ACHN (cell line): ENCODE measurements at places on chromosomes 1 and 21.

DNA sequence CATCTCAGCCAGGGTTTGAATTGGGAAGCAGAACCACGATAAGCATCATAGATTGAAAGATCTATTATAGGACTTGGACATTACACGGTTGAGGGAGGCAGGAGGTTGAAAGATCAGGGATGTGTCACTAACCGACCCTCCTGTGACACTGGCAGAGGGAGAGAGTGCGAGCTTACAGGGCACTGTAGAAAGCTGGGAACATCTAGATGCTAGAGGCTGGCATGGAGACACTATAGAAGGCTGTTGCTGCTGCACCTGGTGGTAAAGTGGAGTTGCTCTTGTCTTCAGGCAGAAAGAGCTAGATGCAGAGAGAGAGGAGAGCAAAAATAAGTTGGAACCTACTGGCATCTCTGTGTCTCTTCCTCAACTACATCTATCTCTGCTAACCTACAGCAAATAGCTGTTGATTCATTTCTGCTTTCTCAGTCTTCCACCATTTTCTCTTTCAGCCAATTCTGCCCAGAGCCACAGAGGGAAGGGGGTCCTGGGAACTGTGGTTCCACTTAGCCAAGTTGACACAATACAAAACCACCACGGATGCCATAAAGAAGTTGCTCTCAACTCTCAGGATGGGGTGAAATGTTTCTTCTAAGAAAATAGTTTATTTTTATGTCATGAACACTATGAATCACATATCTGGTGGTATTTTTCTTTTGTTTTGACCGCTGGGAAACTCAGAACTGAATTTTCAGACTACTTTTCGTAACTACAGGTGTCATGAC lies 155.9 kb downstream of the ZNF281 start:
- DNase-seq, result no peak

- no peak for DNase-seq
These were observed 670.7 kb upstream of the CXADR start for GRCh38 chr21:16841975-16842695.

GRCh38 chr1:168081373-168082007 lies 55.2 kb downstream of the GPR161 start:
- peak; percentile 83 for DNase-seq

- DNase-seq, result no peak
These were observed 383.3 kb downstream of the HHAT start for GRCh38 chr1:210711825-210712612.

GRCh38 chr1:63135174-63135512 lies 187.2 kb upstream of the FOXD3 start:
- no peak for DNase-seq

DNA sequence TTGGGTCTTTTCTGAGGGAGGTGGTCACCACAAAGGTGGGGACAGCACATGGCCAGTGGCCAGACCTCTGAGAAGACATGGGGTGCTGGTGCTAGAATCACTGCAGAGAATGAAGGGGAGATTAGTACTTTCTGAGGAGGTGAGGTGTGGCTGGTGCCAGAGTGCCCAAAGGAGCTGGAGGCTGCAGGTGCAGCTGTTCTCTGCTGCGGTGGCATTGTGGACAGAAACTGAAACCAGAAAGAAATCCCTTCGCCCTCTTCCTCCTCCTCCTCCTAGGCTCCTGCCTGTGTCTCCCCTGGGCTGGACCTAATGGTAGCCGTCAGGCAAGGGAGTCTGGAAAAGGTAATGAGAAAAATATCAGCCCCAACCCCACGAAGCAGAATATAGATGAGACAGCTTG lies 261.7 kb downstream of the TM2D1 start:
- no peak for DNase-seq

DNA sequence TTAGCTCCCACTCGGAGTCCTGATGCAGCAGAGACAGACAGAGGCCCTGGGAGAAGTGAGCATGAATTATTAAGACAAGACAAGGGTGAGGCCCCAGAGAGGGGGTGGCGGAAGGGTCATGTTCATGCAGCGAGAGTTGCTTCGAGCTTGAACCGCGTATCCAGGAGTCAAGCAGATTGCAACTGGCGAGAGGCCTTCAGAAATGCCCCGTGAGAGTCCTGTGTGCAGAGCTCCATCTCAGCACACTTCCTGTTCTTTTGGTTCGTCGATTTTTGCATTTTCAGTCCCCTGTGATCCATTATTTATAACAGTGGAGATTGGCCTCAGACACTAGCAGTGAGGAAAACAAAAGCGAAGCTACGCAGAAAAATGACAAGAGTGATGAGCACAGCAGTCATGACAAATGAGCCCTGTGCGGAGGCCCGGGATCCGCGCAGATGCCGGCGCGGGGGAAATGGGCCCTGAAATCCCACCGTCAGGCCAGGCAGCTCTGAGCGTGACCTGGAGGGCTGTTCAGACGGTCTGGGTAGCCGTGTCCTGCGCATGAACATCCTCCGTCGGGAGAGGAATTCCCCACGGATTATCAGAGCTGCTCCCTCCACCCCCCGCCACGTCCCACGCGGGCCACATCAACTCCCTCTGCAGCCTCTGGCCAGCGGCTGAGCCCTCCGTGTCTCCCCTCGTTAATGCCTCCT lies 15.0 kb downstream of the PDE9A start:
- no peak for DNase-seq

DNA sequence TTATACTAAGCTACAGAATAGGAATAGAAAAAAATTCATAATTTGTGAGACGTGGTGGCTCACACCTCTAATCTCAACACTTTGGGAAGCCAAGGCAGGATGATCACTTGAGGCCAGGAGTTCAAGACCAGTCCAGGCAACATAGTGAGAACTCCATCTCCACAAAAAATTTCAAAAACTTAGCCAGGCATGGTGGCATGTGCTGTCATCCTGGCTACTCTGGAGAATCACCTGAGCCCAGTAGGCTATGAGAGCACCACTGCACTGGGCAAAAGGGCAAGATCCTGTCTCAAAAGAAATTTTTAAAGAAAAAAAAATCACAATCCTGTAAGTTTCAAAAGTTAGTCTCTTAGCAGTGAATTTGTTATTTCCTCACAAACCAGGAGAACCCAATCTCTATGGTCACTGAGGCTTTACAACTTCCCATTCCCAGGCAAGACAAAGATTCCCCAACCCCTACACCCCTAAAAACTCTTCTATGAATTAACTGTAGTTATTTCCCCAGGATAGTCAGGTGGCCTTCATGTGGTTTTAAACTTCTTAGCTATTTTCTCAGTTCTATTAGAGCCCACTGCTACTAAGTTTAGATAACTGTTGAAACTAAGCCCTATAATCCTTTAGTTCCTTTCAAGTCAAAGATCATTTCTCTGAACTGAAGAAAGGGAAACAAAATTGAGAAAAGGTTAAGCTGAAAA lies 74.5 kb downstream of the FOXJ3 start:
- DNase-seq, result no peak

DNA sequence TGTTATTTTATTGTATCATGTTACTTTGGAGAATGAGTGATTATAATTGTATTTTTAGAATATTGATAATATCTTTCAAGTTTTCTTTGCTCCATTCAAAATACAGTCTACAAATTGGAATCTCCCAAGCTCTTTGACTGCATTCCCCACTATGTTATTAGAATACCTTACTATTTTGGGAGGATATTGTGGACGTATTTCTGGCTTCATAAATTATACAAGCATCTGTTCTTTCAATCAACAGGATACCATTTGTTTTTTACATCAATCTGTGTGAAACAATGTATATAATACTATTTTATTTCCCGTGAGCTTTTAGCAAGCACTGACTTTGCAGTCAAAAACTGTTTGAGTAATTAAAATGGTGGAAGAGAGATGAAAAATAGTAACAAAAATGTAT lies 226.5 kb downstream of the PTPRC start:
- no peak for DNase-seq

DNA sequence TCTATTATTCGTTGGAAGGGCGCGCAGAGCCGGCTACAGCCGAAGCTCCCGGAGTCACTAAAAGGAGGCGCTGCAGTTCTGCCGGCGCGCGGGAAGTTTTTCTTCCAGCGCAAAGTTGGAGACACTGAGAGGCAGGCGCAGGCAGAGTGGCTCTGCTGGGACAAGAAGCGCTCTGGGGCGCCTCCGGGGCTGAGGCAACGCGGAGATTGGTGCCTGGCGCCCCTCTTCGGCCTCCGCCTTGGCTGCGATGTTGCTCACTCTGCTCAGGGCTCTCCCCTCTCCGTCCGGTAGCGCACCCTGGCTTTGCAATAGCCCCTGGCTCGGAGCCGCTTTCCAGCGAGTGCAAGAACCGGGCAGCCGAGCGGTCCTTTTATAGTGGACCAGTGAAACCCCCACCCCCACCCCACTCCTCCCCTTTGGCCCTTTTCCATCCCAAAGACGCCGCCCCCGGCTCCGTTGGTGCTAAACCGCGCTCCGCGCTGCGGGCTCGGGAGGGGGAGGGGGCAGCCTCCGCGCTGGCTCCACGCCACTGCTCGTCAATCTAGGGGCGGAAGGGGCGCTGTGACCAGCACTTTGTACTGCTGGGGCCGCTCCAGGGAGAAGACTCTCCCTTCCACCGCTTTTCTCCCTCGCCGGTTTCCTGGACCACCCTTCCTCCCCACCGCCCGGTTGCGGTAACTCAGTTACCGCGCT lies at the start of gene ADAMTS1:
Gene ADAMTS1, minus strand, starts transcription at position 344 of the 693 bp plus-strand sequence. CDS start 455 bp downstream, outside the sequence.
- peak; percentile 88 for DNase-seq

DNA sequence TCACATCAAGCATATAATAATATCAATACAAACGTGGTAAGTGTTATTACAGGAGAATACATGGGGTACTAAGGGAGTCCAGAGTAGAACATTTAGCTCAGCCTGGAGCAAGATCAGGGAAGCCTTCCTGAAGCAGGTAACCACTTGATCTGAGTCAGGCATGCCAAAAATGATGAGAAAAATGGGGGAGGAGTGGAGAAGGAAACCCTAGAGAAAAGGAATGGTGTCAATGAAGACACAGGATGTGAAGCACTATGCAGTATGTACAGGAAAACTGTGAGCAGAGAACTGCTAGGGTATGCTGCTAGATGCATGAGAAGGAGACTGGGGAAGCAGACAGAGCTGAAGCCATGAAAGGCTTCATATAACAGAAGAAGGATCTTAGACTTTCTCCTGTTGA lies 84.7 kb downstream of the NOTCH2 start:
- no peak for DNase-seq

DNA sequence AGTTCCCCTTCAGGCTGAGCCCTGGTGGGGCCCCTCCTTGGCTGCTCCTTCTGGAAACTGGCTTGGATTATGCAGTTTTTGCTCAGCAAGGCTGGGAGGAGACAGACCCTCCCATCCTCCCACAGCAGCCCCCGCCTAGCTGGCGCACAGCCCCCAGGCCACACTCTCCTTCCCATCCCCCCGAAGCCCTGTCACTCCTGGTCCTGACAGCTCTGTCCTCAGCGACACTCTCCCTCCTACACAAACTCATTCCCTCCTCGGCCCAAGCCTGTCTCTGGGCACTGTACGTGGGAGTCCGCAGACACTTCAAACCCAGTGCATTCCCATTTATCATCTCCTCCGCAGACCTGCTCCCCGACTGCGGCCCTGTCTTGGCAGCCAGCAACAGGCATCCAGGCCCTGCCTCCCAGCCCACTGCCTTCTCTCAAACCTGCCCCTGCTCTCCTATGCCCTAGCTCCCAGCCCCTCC lies 25.0 kb upstream of the EPHB2 start:
- DNase-seq, result no peak

GRCh38 chr1:225973158-225973557 lies 26.0 kb downstream of the SDE2 start:
- peak; percentile 49 for DNase-seq

- DNase-seq, result no peak
These were observed 241.4 kb downstream of the TOMM20 start for GRCh38 chr1:234887016-234887900.

- DNase-seq, result no peak
These were observed 3.8 kb downstream of the AIRE start for GRCh38 chr21:44289381-44290010.

DNA sequence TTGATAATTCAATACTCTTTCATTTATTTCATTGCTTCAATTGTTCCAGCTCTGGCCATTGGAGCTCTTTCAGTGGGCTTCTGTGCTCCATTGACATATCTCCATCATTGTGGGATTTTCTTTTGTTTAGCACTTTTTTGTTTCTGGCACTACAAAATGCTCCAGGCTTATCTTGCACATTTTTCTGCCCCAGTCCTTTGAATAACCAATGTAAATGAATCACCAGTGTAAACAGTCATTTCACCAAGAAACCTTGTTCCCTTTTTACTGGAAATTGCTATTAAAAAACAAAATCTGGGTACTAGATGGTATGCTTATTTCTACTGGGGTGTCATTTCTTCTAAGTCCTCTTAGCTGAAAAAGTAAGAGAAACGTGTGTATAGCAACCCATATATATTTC lies 173.0 kb upstream of the LYPLAL1 start:
- DNase-seq, result no peak

DNA sequence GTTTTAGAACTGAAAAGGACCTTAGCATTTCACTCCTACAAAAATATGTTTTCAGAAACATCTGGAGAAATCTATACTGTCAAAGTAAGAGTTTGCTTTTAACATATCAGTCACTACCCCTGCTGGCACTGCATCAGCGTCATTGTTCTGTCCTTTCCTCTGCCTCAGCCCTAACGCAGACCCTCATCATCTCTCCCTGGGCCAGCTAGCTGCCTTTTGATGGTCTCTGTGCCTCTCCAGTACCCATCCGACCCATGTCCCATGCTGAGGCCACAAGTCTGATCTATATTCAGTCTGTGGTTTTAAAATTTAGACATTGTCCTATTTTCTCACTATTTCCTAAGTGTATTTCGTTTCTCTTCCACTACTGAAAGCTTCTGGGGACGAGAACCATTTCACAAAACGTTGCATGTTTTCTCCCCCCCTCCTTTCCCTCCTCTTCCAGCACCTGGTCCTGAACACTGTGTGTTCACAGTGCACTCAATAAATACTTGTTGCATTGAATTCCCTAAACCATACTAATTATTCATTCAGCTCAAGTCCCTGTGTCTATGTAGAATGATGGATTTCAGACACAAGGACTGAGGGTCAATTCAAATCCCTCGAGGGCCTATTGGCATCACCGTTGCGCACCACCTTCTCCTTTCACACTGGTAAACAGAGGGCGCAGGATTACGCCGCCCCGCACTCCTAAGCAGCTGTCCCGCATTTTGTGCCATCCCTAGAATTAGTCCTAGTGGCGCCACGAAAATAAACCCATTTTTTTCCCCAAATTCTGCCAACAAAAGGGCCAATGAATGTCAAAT lies 53.4 kb downstream of the CD2 start:
- no peak for DNase-seq

- no peak for DNase-seq
These were observed 746 bp downstream of the MACF1 start for GRCh38 chr1:39205102-39205780.

DNA sequence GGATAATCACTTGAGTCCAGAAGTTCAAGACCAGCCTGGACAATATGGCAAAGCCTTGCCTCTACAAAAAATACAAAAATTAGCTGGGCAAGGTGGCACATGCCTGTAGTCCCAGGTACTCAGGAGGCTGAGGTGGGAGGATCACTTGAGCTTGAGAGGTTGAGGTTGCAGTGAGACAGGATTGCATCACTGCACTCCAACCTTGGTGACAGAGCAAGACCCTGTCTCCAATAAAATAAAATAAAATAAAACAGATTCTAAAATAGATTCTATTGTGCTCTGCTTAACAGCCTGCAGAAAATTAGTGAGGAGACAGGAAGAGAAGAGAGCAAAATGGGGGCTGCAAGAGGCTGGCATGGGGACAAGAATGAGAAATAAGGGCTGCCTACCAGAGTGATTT lies 7.5 kb upstream of the SDE2 start:
- DNase-seq, result no peak
